ENCODE measurements at places on chromosomes 12 and 14.

- DNase-seq = no peak
Measured at GRCh38 chr12:6902448-6902847, 2.2 kb upstream of the LRRC23 start.

GRCh38 chr14:96762650-96763049 is 34.5 kb upstream of the VRK1 start:
- no peak for DNase-seq

DNA sequence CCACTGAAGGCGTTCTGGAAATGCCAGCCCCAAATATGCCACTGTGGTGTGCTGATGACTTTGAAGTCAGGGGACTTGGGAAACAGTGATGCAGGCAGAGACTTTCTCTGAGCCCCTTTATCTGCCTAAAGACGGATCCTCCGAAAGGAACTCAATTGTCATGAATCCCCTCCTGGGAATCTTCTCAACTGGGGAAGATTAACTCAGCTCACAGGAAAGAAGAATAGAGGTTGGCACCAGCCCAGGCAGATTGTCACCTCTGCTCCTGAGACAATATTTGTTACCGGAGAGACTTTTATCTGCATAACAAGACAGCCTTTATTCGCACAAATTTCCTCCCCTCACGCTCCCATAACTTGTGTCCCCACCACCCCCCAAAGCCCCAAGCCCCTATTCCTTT is 414.4 kb downstream of the FUT8 start:
- DNase-seq = no peak

DNA sequence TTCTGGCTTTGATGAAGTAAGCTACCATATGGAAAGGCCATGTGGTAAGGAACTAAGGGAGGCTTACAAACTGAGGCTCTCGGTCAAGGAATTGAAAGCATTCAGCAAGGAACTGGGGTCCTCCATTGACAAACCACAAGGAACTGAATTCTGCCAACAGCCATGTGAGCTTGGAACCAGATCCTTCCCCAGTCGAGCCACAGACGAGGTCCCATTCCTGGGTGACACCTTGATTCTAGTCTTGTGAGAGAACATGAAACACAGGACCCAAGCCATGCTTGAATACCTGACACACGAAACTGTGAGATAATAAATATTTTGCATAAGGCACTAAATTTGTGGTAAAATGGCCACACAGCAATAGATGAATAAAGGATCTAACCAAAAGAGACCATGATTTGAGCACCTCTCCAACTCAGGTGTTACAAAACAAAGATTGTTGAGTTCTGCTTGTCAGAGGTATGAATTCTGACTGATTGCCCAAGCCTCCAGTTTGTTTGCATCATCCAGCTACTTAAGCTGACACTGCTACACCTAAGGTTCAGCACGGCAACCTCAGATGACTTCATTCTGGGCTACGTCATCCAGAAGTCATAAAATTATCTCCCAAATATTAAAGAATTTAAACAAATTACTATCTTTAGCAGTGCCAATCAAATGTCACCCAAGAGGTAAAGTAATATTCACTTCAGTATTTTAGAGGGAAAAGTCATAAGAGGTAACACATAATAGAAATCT is 59.4 kb downstream of the GARIN6 start:
- DNase-seq = no peak

DNA sequence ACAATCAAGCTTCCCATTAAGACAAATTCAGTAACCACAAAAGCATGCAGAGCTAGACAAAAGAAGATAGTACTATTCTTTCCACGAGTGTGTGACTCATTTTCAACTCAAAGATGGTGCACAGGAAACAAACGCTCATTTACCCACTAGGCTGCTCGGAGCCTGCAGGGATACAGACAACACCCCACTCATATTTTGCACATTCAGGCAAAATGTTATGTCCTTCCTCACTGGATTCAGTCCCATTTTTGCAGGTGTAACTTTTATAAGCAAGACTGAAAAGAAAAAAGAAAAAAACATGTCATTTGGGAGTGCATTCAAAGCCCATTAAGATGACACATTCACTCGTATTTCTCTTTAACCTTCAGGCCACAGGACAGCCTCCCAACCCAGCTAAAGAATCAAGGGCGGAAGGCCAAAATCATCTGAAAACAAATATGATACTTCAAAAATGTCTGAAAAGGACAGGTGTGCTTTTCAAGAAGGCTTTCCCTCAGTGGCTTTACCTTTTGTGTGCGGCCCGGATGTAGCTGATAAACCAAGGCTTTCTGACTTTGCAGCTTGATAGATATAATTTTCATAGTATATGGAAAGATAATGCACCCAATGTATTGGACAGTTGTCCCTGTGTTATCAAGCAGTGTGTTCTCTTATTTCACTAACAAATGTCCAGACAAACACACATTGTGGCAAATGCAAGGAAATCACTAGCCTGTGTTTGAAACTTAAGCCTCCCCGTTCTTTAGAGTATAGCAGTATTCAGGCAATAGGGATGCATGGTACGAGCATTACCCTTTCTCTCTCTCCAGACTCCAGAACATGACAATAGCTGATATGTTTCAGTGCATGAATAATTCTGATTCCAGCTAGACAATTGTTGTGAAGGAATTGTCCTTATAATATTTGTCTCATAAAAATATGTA is 147.8 kb upstream of the KRR1 start:
- DNase-seq = no peak

DNA sequence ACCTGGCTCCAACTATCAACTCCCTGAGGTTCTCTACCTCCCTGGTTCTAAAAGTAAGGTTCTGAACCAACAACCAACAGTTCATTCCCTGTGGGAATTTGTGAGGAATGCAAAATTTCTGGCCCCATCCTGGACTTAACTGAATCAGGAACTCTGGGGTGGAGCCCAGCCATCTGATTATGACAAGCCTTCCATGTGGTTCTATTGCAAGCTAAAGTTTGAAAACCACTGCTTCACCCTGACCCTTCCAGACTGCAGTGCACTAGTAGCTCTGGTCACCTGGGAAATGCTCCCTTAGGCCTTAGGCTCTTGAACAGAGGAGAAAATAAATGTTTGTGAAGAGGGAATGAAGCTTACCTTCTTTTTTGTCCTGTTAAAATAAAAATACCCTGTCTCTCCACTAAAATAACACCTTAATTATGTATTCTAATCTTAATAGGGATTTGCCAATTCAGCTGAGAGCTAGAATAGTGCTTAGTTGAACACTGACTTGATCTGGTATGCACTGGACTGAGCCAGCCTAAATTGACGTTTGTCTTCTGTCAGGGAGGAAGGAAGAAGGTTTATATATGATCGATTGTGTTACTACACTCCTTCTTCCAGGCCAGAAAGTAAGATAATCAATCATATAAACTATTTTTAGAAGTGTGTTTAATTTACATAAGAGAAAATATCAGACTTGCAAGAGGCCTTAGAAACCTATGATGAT is 39.1 kb upstream of the DDHD1 start:
- no peak for DNase-seq

DNA sequence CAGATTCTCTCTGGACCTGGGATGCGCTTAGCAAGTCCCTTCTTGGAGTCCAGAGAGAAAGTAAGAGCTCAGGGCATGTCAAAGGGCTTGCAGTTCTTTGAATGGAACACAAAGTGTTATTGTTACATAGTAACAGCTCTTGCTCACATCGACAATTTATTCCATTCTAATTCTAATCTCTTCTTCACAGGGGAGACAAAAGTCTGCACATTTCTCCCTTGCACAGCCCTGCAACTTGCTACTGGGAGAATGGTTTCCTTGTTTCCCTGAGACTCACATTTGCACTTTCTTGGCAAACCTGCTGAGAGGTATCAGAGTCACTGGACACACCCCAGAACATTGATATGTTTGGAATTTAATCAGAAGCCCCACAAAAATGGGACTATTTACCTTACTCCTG is 209.9 kb upstream of the IGF1 start:
- DNase-seq = no peak

- DNase-seq = no peak
Measured at GRCh38 chr14:80388980-80389711, 177.8 kb upstream of the DIO2 start.

GRCh38 chr12:101876861-101877805 is at the start of gene DRAM1:
DRAM1 (plus strand) TSS chr12:101877580; CDS start chr12:101877790, 210 bp downstream.
- DNase-seq = peak; percentile 71

DNA sequence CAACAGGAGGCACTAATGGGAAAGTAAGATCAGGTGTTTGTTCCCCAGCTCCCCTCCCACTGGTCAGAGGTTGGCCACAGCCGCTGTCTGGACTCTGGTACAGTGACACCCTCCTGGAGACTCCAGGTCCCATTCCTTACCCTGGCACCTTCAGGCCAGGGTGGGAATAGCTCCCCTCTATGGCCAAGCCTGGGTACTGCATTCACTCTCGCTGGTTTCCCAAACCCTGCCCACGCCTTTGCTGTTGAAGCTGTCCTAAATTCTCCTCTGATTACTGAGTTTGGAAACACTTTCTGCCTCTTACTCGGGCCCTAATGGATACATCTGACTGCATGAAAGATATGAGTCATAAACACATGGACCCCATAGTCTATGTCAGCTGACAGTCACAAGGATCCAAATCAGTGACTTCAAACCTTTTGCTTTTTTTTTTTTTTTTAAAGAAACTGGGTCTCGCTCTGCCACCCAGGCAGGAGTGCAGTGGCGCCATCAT is 17.9 kb downstream of the HRK start:
- no peak for DNase-seq

- no peak for DNase-seq
Measured at GRCh38 chr14:24849471-24849870, 200.5 kb downstream of the STXBP6 start.

DNA sequence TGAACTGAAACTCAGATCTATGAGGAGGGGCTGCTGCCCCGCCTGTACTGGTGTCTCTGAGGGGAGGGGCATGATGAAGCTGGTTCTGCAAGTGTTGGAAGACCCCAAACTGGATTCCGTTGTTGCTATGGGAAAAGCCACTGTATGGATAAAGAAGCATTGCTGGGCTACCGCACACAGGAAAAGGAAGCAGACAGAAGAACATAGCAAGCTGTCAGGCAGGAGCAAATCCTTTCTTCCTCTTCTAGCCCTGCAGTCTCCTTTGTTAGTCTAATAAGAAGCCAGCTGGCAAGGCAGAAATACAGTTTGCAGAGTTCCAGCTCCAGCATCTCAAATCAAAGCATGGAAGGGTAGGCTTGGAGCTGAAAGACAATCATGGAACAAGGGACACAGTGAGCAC is 26.3 kb upstream of the NR1H4 start:
- DNase-seq = no peak

All from stimulated activated effector memory CD8-positive, alpha-beta T cell treated with anti-CD3 and anti-CD28 coated beads, Interleukin-12 subunit alpha, Interleukin-12 subunit beta, amount 100 ng/mL, for 72 hours (primary cell).